ENCODE measurements at places on chromosomes 4 and X. TPM values are rescaled to one million over a fixed set of nuclear protein-coding genes. Genes with fewer than 3 reads are reported as not detected.

The TMPRSS11B gene
- polyA plus RNA-seq = 0.09 TPM

The BANK1 gene
- 155 TPM for polyA plus RNA-seq

The GABRA4 gene
- 0.10 TPM for polyA plus RNA-seq

- no peak overlapping the region for H3K4me3 ChIP-seq
- peaks cover 88% of the 10 kb centered on the region for H3K36me3 ChIP-seq
- H3K4me1 ChIP-seq = peaks cover 17% of the 10 kb centered on the region
- H3K27me3 ChIP-seq = no peaks in the 10 kb centered on the region
Measured at GRCh38 chr4:878796-879728, 53.1 kb downstream of the GAK start.
